Motor neuron (in vitro differentiated cells): ENCODE measurements at places on chromosomes 16 and 17.

- ATAC-seq, result no peak
Measured at GRCh38 chr17:40022961-40023541, 7.8 kb downstream of the CSF3 start.

GRCh38 chr17:65417406-65418221 lies 143.8 kb downstream of the AXIN2 start:
- no peak for ATAC-seq

GRCh38 chr17:42971589-42971988 lies 7.3 kb upstream of the AARSD1 start:
- no peak for ATAC-seq

- ATAC-seq, result no peak
Measured at GRCh38 chr16:72202014-72202413, 30.1 kb upstream of the PMFBP1 start.

GRCh38 chr17:41985919-41986318 lies 19.3 kb downstream of the CNP start:
- ATAC-seq, result no peak
